ENCODE measurements at places on chromosomes 5 and 9.
A peak's percentile ranks its signal among the peaks of the same experiment; 100 is the strongest.

- peak; percentile 19 for DNase-seq
Measured at GRCh38 chr9:89278997-89279739, 31.8 kb upstream of the CKS2 start.

- no peak for DNase-seq
Measured at GRCh38 chr9:126965077-126965476, 50.5 kb downstream of the RALGPS1 start.

DNA sequence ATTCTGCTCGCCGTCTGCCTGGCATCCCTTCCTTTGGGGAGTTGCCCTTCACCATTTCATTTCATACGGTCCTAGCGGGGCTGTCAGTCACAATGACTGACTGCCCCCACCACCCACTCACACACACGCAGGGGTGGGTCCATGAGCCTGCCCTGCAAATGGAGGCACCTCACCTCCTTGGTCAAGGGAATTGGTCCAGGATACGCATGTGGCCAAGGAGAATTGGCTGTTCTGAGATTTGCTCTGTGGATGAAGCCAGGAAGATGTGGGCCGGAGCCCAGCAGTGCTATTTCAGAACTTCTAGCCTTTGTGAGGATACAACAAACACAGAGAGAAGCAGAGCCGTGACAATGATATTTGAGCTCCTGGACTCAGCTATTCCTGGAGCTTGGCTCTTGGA lies 17.0 kb downstream of the C1QTNF2 start:
- no peak for DNase-seq

GRCh38 chr5:87825583-87825982 lies 412.9 kb upstream of the CCNH start:
- no peak for DNase-seq

DNA sequence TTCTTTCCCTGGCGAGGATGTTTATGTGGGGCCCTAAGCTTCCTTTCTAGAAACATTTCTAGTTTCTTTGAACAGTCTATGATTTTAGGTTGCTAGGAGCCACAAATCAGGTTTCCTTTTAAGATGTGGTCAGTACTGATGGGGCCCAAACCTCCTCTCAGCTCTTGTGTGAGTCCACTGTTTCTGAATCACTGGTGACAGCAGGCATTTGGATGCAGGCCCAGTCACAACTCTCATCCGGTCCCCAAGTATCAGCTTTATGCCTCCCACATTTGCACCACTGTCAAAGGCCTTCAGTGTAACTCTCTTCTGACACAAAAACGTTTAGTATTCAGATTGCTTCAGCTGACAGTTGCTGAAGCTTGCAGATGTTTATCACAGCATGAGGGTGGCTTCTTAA lies 7.8 kb downstream of the DMRT2 start:
- DNase-seq, result no peak

GRCh38 chr5:10932426-10932825 lies 171.4 kb upstream of the DAP start:
- DNase-seq, result no peak

DNA sequence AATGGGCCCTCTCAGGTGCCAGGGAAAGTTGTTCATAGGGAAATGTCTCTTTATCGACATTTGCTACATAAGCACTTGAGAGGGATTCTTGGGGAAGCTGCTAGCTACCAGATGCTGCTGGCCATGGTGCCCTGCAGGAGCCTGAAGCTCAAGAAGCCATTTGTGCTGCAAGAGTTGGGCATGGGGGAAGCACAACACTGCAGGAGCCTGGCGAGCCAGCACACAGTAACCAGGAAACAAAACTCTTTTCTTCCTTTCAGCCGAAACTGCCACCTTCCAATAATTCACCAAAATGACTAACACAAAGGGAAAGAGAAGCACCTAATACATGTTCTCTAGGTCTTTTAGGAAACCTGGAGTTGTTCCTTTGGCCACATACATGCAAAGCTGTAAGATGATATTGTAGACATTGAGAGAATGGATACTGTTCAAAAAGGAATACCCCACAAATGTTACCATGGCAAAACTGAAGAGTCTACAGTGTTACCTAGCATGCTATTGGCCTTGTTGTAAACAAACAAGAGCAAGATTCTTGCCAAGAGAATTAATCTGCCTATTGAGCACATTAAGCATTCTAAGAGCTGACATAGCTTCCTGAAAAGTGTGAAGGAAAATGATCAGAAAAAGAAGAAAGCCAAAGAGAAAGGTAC lies 26.1 kb upstream of the LARP1 start:
- DNase-seq, result no peak

- DNase-seq, result no peak
Measured at GRCh38 chr9:81207651-81208050, 481.7 kb downstream of the TLE1 start.

Measured in stimulated activated naive CD8-positive, alpha-beta T cell treated with anti-CD3 and anti-CD28 coated beads, Interleukin-15, Interleukin-2, amounts not matched to agents 100 U/mL and 50 U/mL, for 24 hours (primary cell).